NCI-H82 (cell line): ENCODE measurements at places on chromosomes 5 and 9.

DNA sequence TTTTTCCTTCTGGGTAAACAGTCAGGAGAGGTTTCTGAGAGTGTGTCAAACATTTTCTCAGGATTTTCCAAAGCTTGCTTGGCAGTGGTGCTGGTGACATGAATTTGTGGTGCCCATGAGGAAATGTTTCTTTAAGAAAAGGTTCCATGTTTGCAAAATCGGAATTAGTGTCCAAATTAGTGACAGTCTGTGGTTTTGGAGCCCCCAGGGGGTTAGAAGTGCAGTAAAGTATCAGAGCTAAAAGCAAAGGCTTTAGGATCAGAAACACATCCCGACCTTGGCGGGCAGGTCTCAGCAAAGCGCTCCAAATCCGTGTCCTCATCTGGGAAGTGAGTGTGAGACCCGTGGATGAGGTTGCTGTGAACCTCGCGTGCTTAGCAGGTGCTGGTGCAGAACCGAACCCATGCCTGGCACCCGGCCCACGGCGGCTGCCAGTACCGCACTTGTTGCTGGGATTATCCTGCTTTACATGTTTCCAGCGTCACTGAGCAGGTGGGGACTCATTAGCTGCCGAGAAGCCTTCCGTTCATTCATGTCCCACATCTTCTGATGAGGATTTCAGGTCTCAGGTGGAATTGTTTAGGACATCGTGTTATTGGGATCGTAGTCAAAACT, 70.8 kb upstream of the COL5A1 start:
- DNase-seq = no peak

- DNase-seq = peak; percentile 89
These were observed 49.0 kb upstream of the TNPO1 start for GRCh38 chr5:72767289-72768010.

GRCh38 chr5:67350185-67350584, 153.6 kb upstream of the CD180 start:
- DNase-seq = no peak

DNA sequence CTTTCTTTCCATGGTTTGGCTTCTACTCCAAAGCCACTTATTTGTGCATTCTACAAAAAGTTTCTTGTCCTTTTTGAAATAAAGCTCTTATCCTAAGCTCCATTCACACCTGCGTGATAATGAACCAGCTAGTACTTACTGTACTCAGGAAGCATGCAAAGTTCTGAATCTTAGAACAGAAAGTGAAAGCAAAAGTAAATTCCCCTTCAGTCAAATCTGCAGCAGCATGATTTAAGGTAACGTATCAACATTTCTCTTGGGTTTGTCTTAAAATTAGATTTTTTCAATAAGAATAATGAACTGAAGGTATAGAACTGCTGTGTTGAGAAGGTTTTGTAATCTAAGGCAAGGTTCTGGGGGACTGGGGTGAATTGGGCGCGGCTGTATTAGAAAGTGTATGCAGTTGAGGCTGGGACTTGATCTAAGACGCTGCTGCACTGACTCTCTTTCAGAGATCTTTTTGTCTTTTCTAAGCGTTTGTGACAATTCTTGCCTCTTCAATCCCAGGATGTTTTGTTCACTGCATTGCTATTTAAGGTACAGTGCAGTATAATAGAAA, at the start of gene ERAP2:
TSS of gene ERAP2 (plus strand) at position 209 of the 559 bp plus-strand sequence. CDS start 3,186 bp downstream, outside the sequence.
- no peak for DNase-seq

DNA sequence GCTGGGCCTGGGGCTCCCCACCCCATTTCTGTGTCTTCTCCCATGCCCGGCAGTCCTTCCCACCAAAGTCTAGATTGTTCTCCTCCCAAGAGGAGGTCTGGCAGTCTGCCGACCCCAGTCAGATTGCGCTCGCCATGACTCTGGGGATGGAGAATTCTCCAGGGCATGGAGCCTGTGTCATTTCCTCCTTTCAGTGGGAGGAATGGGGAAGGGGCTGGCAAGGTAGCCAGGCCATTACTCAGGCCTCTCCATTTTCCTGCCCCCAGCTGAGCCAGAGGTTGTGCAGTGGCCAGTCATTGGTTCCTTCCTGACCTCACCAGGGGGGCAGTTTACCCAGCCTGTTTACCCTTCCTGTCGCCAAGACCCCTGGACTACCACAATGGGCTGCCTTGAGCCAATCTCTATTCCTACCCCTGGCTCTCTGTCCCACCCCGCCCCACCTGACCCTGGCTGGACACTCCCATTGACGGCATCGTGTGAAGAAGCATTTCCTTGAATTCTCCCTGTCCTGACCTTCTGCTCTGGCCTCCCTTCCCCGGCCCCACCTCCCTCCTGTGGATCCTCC, 628 bp downstream of the SYNPO start:
- DNase-seq = no peak

DNA sequence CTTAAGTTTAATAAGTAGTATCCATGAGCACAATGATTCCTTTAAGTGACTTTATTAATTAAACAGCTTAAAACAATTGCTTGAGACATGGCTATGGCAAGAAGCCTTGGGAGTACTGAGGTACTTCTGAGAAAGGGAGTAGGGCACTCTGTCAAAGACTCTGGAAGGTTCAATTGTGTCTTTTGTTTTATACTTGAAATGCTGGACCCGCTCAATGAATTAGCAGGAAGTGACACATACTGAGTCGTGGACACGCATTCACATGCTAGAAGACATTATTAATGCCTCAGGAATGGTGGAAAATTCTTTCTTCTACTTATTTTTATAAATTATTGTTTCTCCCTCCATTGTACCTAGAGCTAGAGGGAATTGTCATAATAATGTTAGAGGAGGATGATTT, 347.3 kb upstream of the ZNF608 start:
- DNase-seq = peak; percentile 10

- peak; percentile 69 for DNase-seq
These were observed 513.1 kb downstream of the PDE4D start for GRCh38 chr5:59380350-59380951.

DNA sequence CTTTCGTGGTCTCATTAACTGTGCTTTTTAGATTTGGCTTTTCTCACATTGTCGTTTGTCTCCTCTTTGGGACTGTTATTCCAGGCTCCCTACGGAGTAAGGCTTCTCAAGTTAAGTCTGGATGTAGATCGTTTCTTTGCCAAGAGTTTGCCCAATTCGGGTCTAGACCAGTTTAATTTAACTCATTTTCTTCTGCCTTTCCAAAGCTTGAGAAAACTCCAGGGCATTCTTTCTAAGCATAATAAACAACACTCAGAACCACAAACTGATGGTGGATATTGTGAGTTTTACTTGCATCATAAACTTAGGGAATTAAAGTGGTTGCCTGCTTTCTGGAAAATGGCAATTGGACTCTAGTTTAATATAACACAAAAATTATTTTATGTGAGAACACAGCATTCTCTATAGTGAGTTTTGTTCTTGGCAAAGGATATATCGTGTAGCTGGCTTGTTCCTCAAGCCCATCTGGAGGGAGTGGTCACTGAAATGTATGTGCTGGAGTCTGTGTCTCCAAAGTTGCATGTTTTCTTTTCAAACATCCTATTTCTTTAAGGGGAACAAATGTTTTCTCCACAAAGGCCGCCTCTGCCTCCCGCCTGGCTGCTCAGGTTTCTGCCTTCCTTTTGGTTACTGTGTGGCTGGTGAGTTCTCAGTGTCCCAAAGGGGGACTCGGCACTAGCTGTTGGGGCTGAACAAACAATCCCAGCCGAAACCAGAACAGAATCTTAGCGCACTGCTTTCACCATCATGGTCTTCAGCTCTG, 211.3 kb upstream of the FBN2 start:
- no peak for DNase-seq

- DNase-seq = peak; percentile 60
These were observed 155.8 kb upstream of the SMIM23 start for GRCh38 chr5:171629628-171630349.
